ENCODE measurements at places on chromosomes 11 and 22.

- no peak for DNase-seq
Measured at GRCh38 chr22:27419473-27419872, 382.1 kb downstream of the MN1 start.

GRCh38 chr11:105466582-105467228 is 143.2 kb upstream of the GRIA4 start:
- DNase-seq = no peak

GRCh38 chr11:63510360-63511047 is 4.6 kb downstream of the LGALS12 start:
- no peak for DNase-seq

GRCh38 chr11:119752345-119752871 is 23.4 kb upstream of the NECTIN1 start:
- DNase-seq = no peak

GRCh38 chr11:34330653-34331052 is 27.2 kb downstream of the ABTB2 start:
- DNase-seq = no peak

GRCh38 chr22:36317658-36318271 is 64.8 kb downstream of the APOL1 start:
- DNase-seq = no peak

DNA sequence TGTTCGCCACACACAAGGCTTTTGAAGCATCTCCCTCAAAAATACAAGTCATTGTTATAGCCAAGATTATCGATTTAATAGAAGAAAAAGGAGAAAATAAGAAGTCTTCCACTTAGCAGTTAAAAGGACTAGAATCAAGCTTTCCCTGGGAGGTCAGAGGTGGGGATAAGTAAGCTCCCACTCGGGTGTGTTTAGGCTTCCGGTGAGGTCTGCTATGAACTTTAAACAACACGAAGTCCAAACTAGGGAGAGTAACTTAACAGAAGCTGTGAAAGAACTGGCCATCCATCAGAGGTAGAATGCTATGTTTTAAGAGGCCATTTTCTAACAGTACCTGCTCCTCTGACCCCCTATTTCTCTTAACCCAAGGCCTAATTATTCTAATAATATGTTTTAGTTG is 91.4 kb upstream of the APOA1 start:
- DNase-seq = no peak

DNA sequence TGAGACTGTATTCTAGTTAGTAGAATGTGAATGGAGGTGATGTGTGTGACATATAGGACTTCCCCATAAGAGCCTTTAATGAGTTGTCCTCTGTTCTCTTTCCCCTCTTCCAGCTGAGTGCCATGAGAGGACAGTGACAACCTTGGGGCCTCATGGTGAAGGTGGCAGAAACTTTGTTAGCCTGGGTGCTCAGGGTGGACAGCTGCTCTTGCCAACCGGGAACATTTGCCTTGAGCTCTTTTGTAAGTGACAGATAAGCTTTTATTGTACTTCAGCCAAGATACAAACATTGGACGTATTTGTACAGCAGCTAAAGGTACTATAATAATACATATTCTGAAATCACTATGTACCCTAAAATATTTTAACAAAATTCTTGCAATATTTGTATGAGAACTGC is 33.0 kb upstream of the PLET1 start:
- no peak for DNase-seq

GRCh38 chr11:62446091-62446490 is 27.3 kb downstream of the SCGB1A1 start:
- no peak for DNase-seq

DNA sequence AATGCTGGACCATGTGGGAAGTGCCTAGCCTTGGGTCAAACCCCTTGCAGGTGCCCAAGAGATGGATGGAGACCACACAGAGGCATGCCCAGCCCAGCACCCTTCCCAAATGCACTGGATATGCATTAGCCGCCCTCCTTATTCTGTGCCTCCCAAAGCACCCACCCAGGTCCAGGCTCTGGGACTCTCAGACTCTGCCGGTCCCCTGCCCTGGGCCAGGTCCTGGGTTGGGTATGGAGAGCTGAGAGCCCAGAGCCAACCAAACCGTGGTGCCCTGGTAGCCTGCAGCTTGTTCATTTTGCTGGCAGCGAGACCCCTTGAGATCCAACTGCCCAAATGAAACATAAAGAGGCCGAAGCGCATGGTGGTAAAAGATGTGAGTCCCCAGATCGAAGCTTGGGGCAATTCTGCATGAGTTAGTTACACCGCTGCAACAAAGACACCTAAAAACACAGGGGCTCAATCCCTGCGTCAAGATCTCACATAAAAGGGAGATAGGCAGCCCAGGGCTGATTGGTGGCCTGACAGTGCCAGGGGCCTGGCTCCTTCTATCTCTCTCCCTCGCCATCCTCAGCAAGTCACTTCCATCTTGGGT is 61.5 kb downstream of the MYEOV start:
- no peak for DNase-seq

GRCh38 chr11:105211806-105212554 is 72.4 kb upstream of the CARD18 start:
- no peak for DNase-seq

- peak; percentile 38 for DNase-seq
Measured at GRCh38 chr11:102453302-102453695, 734 bp upstream of the TMEM123 start.

DNA sequence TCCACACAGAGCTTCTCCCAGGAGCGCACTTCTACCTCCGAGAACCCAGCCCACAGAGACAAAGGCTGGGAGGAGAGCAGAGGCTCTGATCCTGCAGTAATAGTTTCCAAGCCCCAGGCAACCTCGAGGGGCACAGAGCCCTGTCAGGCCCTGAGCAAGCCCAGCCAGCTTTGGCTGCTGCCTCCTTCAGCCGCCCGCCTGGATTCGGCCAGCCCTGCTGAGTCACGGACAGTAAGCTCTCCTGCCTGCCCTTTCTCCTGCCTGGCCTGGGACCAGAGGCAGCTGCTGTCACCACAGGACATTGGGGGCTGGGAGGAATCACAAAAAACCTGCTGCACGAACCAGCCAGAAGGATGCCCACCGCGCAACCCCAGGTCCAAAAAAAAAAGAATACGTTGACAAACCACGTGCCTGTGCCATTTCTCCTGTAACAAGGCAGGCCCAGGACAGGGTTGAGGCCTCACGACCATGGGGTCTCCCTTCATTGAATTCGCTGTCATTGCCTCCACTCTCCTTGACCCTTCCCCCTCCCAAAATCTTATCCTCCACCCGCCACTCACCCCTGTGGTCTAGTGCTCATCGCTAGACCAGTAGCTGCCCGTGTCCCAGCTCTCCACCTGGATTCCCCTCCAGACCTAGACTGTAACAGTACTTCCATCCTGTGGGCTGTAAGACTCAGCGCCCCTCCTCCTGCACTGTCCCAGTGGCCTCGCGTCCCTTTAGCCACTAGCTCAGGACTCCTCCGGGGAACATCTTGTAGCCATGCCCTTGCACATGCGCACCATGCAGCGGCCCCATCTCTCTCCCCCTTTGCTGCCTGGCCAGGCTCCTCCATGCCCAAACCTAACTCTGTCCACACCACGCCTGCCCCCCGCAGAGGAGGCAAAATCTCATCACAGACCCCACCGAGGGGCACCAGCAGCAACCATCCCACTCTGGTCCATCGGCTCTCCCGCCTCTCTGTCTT is 7.4 kb upstream of the SLC22A12 start:
- no peak for DNase-seq

DNA sequence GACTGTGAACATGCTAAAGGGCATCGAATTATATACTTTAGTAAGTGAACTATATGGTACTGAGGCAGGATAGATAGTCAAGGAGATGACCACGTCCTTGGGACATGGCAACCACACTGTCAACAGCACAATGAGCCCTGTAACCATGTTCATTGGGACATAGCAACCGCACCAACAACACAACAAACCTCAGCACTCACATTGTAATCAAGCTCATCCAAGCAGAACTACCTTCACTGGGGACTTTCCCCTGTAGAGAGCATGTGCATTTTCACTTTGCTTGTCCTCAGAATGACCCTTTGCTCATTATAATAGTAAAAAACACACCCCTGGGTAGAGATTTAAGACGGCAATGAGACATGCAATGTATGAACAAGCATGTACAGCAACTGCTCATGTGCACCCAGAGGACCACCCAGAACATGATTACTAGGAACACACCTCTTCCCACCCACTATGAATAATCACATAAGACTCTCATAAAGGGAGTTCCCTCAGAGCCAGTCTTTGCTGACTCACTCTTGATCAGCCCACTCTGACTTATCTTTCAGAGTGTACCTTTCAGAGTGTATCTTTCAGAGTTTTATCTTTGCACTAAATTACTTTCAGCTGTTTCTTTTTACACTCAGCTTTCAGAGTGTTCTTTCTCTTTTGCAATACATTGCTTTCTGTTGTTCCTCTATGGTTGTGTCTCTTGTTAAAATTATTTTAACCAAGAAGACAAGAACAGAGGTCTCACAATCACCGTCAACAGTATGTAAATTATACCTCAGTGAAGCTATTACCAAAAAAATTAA is 4.1 kb upstream of the PLAAT2 start:
- no peak for DNase-seq

DNA sequence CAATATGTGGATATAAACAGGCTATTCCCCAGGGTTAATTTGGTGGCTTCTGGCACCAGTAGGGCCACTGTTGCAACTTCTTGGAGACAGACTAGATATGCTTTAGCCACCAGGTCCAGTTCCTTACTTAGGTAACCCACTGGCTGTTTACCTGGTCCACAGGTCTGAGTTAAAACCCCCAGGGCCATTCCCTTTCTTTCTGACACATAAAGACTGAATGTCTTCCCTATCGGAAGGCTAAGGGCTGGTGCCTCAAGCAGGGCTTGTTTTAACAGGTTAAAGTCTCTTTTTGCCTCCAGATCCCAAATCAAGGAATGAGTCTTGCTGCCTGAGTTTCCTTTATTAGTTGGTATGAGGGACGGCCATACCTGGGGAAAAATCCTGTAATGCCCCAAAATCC is 1052.7 kb upstream of the CNTN5 start:
- DNase-seq = no peak

DNA sequence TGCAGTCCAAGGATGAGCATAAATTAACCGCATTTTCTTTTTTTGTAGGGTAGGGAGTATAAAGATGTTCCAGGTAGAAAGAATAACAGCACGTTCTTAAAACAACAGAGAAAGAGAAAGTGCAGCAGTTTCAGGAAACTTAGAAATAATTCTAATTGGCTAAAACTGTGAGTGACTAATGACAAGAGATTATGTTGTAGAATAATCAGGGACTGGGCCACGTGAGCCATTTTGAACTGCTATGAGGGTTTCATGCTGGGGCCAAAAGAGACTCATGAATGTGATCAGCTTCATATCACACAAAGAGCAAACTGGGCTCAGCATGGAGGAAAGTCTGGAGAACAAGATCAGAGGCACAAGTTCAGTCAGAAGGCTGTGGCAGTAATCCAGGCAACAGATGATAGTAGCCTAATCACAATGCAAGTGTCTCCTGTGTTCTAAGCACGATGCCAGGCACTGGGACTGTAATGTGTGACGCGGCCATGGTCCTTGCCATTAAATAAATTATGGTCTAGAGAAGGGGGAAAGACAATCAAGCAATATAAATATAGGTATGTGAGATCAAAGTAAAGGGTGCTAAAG is 17.9 kb downstream of the CWF19L2 start:
- no peak for DNase-seq

DNA sequence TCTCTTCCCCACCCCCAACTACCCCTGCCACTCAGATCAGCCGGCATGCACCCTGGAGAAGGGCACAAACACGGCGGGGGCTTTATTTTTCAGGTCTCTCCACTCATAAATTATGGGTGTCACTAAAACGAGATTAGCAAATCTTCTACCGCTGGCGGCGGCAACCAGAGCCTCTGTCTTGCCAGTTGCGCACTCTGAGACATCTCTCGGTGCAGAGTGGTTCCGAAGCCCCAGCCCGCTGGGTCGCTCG is 125.3 kb upstream of the C11orf58 start:
- DNase-seq = no peak

- DNase-seq = no peak
Measured at GRCh38 chr11:44593251-44593650, 27.8 kb downstream of the CD82 start.

- no peak for DNase-seq
Measured at GRCh38 chr11:45852712-45853101, 5.4 kb downstream of the CRY2 start.

GRCh38 chr11:47329431-47329986 is 23.0 kb downstream of the MYBPC3 start:
- no peak for DNase-seq

DNA sequence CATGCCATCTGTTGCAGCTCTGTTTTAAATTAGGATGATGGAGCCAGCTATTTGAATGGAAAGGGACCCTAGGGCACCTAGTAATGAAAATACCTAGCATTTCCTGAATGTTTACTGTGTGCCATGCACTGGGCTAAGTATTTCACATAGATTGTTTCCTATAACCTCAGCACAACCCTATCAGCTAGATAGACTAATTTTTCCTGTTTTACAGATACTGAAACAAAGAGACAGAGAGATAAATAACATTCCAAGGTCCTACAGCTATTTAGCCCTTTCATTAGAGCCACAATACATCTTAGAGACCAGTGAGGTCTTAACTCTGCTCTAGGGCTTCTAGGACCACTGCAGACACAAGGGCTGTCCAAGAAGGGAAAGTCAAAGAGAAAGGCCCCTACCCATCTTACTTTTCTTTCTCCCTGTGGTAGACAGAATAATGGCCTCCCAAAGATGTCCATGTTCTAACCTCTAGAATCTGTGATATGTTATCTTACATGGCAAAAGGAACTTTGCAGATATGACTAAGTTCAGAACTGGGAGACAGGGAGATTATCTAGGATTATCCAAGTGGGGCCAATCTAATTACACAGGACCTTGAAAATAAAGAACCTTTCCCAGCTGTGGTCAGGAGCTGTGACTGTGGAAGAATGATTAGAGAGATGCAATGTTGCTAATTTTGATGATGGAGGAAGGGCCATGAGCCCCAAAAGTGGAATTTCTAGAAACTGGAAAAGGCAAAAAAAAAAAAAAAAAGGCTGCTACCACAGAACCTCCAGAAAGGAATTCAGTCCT is 157.0 kb downstream of the CCDC34 start:
- DNase-seq = no peak

DNA sequence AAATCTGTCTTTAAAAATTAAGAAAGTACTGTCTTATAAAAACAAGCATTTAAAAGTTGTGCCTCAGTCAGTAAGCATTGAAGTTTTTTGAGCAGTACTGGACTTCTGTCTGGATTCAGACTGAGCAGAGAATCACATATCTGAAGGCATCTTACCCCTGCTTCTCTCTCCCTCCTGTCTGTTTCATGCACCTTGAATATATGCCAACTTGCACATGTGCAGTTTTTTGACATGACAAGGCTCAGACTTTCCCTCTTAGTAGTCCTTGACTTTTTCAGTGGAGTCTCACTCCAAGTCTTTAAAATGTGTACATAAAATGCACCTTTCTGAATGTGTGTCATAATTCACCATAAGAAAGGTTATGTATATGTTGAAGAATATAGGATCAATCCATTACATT is 19.8 kb downstream of the SPECC1L start:
- DNase-seq = no peak

- DNase-seq = no peak
Measured at GRCh38 chr11:65419772-65420481, 2.7 kb upstream of the NEAT1 start.
